ENCODE measurements at places on chromosomes 2 and 18.
A peak's percentile ranks its signal among the peaks of the same experiment; 100 is the strongest.

- DNase-seq, result no peak
These were observed 78.5 kb downstream of the RHOB start for GRCh38 chr2:20525041-20526035.

DNA sequence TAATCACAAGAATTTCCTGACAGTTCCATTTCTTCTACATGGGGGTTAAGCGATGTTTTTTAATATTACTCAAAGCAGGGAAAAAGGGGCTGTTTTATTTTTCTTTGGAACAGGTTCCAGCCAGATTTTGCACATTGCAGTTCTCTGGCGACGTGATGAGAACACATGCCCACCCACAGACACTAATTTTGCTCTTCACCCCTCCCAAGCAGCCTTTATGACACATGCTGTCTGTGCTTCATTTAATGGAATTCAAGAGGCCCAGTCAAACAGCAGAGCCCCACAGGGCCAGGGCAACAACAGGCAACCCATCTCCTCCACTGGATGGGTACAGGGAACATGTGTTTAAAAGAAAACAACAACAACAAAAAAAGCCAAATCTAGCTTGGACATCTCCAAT is 70.8 kb downstream of the SPRED2 start:
- DNase-seq, result no peak

DNA sequence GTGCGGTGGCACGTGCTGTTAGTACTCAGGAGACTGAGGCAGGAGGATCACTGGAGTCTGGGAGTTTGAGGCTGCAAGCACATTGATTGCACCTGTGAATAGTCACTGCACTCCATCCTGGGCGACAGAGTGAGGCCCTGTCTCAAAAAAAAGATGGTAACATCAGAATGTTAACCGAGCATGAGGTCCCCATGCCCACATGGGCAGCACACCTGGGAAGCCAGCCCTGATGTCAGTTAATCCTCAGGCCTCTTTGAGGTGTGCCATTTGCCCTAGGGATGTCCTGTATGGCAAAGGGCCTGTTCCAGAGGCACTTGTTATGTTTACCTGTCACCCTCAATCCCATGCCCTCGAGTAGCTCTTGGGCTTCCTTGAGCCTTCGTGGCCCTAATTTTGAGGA is 16.6 kb downstream of the RBFA start:
- no peak for DNase-seq

DNA sequence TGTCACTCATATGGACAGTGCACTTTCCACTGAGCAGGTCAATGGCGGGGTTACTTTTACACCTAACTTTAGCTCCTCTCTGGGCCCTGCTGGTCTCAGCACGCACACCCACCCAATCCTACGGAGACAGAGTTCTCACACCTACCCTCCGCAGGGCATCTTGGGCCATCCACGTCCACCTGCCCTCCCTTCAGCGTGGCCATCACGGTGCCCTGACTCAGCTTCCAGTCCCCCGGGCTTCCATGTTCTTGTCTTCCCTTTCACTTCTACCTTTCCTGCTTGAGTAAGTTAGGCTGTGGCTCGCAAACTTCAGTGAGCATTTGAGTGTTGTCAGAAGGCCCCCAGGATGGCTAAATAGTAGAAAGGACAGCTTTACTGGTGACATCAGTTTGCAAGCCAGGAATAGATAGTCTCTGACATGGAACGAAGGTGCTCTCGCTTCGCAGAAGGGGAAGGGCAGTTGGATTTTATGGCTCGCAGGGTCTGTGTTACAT is 232.4 kb downstream of the SEPTIN10 start:
- no peak for DNase-seq

DNA sequence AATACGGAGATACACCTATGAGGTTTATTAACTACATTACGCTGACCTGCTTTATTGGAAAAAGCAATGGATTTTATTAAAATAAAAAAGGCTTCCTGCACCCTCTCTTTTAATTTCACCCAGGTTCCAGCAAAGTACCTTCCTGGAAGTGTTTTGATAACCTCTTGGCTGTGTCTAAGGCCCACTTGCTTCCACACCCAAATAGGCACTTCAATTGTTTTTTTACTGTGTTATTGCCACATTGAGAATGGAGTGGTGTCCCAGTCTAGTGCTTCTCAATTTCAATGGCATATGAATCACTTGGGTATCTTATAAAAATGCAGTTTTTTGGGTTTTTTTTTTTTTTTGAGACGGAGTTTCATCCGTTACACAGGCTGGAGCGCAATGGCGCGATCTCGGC is 47.6 kb downstream of the SF3B1 start:
- no peak for DNase-seq

DNA sequence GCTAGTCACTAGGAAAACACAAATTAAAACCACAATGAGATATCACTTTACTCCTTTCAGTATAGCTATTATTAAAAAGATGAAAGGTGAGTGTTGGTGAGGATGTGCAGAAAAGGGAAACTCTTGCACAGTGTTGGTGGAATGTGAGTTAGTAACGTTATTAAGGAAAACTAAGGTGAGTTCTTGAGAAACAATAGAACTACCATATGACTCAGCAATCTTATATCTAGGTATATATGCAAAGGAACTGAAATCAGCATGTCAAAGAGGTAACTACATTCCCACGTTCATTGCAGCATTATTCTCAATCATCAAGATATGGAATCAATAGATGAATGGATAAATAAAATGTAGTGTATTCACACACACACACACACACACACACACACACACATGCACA is 117.3 kb upstream of the HNMT start:
- DNase-seq, result no peak

GRCh38 chr2:238848976-238849853 is 1.3 kb downstream of the TWIST2 start:
- DNase-seq, result no peak

- DNase-seq, result peak; percentile 52
These were observed 197.8 kb downstream of the RDH14 start for GRCh38 chr2:18362696-18363095.

- DNase-seq, result no peak
These were observed 118.7 kb upstream of the MSTN start for GRCh38 chr2:190181123-190181669.

GRCh38 chr2:162221064-162221463 is 22.2 kb downstream of the FAP start:
- no peak for DNase-seq

GRCh38 chr18:79387214-79387613 is 8.5 kb upstream of the NFATC1 start:
- no peak for DNase-seq

GRCh38 chr2:27042985-27043634 is 8.4 kb upstream of the AGBL5 start:
- DNase-seq, result no peak

DNA sequence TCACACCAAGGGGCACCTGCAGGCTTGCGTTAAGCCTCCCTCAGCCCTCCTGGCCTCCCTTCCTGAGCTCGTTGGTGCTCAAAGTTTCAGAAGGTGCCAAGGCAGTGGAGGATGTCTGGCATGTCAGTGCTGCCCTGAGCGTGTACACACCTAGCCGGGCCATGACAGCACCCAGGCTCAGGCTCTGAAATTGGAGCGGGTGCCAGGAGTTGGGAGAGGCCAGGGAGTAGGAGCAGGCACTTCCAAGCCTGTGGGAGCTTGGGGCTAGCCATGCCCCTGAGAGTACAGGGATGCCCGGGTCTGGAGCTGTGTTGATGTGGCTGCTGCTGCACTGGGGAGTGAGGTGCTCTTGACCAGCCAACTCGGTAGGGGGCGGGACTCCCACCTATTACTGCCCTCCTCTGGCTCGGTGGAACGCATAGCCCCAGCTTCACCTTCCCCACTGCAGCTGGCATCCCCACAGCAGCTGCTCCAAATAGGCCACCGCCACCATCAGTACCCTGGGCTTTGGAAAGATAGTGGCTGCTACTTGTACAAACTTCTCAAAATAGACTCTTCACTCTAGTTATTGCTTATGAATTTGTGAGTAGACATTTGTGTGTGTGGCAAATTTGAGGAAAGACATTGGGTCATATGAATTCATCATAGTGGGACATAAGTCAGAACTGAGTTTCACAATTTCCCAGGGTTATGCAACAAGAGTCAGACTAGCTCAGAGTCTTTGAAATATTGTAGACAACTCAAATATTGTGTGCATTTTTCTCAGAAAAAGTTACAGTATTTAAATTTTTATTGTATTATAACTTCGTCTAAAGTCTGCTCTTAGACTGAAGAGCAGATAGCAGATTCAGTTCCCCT is 6.8 kb upstream of the PCARE start:
- no peak for DNase-seq

DNA sequence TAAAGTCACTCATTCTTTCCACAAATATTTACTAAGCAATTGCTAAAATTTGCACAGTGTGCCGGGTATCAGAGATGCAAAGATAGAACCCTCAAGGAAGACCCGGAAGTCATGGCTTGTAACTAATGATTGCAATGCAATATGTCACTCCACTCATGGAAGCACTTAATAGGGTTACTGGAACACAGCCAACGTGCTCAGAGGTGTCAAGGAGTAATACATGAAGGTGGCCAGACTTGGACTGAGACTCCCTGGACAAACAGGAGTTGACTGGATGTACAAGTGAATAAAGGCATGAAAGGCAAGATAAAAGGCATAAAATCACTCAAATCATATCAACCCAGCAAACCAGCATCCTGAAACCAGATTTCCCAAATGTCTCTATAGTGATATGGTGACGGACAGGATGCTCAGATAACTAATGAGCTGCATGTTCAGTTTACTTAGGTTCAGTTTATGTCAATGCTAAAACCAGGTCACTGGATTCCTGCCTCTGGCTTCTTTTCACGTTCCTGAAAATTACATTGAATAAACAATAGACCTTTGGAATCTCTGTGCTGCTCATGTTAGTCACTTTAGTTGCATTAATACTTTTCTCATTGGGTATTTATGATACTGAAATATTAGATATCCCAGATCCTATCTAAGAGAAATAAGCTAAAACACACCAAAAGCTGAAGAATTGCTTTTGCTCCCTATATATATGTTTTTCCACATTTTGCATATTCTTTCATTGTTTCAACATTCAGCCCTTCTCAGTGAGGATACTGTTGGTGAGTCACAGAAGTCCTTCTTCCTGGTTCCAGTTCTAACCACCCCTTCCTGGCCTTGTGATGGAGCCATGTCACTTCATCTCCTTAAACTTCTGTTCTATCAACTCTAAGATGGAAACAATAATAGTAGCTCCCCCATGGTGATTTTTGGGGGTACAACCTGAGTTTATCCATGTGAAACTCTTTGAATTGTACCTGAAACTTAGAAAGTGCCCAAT is 688.9 kb upstream of the ID2 start:
- DNase-seq, result no peak

DNA sequence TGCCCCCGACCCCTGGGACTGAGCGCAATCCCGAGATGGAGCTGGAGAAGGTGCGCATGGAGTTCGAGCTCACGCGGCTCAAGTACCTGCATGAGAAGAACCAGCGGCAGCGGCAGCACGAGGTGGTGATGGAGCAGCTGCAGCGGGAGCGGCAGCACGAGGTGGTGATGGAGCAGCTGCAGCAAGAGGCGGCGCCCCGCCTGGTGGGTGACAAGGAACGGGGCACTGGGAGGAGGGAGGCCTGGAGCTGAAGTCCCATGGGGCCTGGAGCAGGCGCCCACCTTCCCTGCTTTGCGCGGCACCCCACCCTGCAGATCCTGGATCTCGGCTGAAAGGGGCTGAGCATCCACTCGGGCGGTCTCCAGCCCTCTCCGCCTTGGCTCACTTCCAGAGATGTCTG is 1.2 kb downstream of the TMEM247 start:
- no peak for DNase-seq

GRCh38 chr2:236168110-236169080 is at the start of gene GBX2:
Gene GBX2, minus strand, starts transcription at chr2:236168386. Its CDS starts 415 bp downstream, at chr2:236167971.
- DNase-seq, result no peak

DNA sequence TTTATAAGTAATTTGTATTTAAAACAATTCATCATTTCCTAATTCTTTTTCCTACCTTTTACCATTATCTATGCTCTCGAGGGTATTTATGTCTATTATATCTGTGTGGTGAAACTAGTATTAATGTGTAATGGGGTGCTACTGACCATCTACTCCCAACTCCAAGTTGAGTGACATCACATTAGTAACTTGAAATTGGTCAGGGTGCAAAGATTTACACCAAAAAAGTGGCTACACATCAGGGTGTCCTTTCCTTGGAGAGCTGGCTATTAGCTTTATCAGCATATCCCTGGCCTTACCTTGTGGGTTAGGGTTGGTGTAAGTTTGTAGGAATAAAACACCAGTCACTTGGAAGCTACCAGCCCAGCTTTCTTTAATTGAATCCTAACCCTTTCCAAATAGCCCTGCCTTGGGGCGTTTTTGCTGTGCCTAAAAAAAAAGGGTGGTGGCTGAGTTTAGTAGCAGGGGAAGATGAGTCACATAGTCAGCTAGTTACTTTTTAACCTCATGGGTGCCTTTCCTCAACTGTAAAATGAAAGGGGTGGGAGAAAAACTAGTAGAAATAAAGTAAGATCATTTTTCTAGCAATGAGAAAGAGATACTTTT is 14.0 kb downstream of the ANXA4 start:
- no peak for DNase-seq

- no peak for DNase-seq
These were observed 512.4 kb upstream of the ID2 start for GRCh38 chr2:8169443-8169842.

GRCh38 chr2:222798528-222798927 is 62.3 kb upstream of the ACSL3 start:
- DNase-seq, result no peak

GRCh38 chr2:177728920-177729319 is 336.3 kb downstream of the AGPS start:
- DNase-seq, result no peak

- DNase-seq, result no peak
These were observed 173.7 kb upstream of the HNRNPA3 start for GRCh38 chr2:177038787-177039484.

DNA sequence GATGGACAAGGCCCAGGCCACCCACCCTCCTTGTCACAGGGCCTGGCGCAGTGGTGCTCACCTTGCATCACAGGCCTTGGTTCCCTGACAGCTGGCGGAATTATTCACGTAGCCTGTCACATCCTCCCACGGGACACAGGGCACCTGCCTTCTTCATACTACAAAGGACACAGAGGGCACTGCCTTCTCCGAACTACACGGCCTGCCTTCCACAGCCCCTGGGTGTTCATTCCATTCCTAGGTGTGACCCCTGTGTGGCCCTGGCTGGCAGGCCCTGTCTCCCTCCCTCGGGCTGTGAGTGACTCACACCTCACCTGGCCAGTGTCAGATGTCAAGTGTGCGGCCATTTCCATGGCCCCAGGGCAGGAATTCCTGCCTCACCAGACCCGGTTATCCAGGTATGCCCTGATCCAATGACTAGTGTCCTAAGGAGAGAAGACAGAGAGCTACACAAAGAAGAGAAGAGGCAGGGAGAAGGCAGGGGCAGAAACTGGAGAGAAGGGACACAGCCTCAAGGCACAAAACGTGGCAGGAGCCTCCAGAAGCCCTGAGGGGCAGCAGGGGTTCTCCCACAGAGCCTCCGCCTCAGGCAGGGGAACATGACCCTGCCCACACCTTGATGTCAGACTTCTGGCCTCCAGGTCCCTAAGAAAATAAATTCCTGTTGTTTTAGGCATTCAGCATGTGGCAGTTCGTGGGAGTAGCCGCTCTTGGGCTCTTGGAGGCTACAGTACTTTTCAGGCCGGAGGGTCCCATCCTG is 43.4 kb downstream of the MBP start:
- no peak for DNase-seq

DNA sequence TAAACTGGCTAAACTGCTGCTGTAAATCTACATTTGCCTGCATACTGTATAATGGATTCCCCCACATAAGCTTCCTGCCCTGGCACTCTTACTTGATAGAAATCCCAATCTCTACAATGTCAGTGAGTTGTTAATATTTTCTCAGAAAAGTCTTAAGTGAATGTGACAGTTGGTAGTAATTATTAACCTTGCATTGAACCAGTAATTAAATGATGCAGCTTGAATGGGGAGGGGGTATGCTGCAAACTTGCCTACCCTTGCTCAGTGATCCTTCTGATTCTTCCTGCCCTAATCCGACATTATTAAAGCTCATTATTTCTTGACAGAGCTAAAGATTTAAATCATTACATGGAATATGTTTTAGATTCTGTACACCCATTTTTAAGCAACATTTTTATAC is 119.0 kb upstream of the CDH7 start:
- peak; percentile 43 for DNase-seq
